ENCODE measurements at places on chromosomes 4 and X.

- no peak for DNase-seq
Observed at GRCh38 chr4:145565328-145565727, 53.9 kb upstream of the MMAA start.

DNA sequence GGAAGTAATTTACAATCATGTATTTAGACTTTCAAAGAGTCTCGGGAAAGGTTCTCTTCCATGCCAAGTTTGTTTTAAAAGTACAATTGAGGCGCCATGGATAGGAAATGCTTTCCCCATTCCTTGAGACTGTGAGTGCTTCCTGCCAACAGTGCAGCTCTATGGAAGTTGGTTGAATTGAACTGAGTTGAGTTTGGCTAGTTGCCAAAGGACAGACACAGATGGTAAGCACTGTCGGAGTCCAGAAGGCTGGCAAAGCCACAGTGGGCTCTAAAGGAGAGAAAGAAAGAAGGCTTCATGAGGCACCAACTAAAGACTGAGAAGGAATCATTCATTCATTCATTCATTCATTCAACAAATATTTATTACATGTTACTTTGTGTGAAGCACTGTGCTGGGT lies 4.3 kb upstream of the KCNE5 start:
- peak; percentile 11 for DNase-seq

GRCh38 chr4:105306820-105307219 lies 160.1 kb downstream of the TET2 start:
- DNase-seq: no peak

- no peak for DNase-seq
Observed at GRCh38 chrX:70527053-70527452, 82.4 kb downstream of the DLG3 start.

DNA sequence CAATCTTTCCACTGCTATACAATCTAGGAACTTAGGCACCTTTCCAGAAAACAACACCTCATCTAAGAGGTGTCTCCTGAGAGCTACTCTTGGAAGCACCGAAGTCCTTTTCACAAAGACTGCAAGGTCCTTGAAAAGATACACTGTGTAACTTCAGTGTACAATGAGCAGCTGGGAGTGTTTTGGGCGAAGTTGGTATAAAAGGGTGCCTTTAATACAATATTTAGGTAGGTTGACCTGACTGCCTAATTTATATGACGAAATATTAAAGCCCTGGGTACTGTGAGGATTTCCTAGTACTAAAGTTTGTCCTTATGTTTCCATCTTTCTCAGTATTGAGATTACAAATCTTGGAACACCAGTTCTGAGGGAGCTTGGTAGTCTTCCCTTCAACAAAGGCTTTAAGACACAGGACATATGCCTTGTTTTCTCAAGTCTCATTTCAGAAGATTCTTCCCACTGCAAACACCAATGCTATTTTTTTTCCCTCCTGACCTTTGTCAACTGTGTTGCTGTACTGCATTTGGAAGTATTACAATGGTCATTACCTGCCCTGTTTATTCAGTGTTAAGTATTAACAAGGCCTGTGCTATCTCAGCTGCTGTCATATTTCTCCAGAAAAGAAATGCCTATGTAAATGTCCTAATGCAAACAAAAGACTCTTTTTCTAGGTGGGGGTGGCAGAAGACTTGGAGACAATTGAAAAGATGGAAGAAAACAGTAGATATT lies 134.2 kb downstream of the MAML3 start:
- no peak for DNase-seq

- peak; percentile 79 for DNase-seq
Observed at GRCh38 chr4:55706541-55706940, 70.4 kb upstream of the NMU start.

GRCh38 chrX:43065978-43066377 lies 288.0 kb upstream of the PPP1R2C start:
- no peak for DNase-seq

- no peak for DNase-seq
Observed at GRCh38 chr4:166823848-166824247, 410.4 kb downstream of the SPOCK3 start.

GRCh38 chr4:158996669-158997074 lies 106.2 kb upstream of the RAPGEF2 start:
- DNase-seq: peak; percentile 99

DNA sequence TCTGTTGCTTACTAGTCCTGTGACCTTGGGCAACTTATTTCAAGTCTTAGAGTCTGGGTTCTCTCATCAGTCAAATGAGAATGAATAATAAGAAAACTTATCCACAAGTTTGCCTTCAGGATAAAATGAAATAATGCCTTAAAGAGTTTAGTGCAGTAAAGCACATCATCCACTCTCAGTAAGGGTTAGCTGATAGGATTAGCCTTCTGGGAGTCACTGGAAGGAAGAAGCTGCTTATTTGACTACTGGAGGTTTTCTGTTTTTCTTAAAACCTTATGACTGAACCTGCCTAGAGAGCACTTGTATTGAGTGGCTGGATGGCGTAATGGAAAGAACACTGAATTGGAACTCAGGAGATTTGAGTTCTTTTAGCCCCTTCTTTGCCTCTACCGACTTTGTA lies 1.8 kb downstream of the RNF128 start:
- DNase-seq: no peak

- no peak for DNase-seq
Observed at GRCh38 chr4:146976145-146976544, 30.5 kb upstream of the TTC29 start.

DNA sequence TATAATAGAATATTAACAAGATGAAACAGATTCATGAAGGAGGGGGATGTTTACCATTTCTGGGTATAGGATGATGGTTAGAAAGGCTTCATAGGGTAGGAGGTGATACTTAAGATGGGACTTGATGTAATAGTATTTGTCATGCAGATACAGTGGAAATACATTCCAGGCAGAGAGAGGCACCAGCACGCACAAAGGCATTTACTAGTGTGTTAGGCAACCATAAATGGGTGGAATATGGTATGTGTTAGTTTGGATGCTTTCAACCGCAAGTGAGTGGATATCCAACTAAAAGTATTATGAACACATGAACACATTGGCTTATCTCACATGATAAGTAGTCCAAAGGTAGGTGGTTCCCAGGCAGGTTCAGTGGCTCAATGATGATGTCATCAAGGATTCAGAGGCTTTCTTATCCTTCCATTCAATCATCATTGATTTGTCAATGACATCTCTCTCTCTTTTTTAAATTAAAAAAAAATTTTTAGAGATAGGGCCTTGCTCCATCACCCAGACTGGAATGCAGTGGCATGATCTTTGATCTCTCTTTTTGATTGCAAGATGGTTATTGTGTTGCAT lies 12.7 kb upstream of the STARD8 start:
- no peak for DNase-seq

DNA sequence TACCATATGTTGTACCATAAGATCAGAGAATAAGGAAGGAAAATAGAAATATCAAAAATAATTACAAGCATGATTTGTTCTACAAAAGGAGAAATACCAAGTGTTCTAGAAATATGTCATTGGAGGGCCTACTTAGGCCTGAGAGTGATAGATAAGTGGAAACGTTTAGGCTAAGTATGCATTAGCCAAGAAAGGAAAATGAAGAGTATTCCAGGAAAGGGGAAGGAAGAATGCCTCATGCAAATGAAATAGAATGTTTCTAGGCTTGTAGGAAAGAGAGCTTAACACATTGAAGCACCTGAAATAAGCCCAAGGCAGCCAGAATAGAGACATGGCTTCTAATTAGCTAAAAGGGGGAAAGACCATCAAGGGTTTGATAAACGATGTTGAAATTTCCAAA lies 595.7 kb upstream of the ATOH1 start:
- no peak for DNase-seq

DNA sequence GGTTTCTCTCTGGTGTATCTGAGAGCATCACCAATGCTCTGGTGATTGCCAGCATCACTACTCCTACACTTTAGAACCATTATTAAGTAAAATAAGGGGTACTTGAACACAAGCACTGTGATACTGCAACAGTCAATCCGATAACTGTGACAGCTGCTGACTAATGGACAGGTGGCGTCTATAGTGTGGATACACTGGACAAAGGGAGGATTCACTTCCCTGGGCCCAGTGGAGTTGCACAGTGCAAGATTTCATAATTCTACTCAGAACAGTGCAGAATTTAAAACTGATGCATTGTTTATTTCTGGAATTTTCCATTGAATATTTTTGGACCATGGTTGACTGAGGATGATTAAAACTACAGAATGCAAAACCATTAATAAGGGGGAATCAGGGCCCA lies 97.8 kb downstream of the SHROOM3 start:
- DNase-seq: no peak

DNA sequence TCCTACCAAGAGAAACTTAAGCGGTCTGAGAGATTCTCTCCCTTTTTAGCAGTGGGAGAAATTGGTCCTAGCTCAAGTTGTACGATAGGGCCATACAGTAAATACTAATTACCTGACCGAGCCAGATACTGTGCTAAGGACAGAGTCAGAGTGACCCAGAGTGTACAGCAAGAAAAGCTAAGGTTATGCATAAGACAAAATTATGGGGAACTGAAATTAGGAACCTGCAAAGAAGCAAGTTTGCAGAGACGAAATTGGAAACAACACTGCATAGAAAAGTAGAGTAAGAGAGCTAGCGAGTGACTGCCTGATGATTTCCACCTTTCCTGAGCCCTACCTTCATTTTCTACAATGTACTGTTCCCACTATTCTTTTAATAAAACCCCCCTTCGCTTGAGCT lies 278.1 kb downstream of the NKX6-1 start:
- DNase-seq: no peak

GRCh38 chrX:27987862-27988646 lies 6.8 kb upstream of the DCAF8L1 start:
- DNase-seq: no peak

DNA sequence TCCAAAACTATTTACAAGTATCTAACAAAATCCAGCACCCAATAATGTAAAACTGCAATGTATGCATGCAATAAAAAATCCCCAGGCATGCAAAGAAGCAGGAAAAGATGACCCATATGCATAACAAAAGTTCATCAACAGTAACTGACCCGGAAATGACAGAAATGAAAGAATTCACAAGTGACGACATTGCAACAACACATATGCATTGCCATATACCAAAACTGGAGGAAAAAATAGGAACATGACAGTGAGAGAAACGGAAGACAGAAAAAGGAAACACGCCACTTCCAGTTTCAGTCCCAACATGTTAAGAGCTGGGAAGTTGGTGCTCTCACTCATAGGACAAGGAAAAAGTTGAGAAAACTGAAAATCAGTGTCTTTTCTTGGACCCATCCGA lies 154.6 kb downstream of the EVC2 start:
- DNase-seq: no peak

DNA sequence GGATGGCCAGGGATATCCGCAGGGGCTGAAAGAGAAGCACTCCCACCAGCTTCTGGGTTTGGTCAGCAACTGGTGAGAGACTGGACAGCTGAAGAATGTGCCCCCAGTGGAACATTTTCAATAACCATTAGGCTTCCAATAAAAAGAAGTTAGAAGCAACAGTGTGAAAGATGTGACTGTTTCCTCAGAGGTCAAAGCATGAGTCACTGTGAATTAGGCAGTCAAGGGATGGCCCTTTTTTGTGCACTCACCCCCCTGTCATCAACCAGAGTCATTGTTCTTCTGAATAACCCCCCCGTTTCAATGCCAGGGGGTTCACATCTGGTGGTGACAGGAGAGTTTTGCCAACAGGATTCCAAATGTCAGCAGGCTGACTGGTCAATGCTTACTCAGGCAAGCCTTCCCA lies 74.6 kb upstream of the SH3RF1 start:
- DNase-seq: peak; percentile 86

DNA sequence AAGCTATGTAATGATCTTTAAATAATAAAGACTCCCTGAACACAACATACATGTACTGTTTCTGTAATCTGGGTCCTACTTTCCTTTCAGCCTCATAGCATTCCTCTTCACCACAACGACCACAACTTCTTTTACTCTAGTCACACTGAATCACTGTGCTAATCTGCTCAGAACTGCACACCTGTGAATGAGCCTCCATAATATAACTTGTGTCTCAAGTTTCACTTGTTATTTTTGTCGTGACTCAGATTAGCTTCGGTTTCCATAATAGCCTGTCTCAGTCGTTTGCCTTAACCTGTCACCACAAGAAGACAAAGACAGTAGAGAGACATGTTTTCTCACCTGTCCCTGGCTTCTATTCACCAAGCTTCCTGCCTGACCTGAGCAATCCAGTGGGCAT lies 61.8 kb downstream of the MAGED1 start:
- DNase-seq: no peak

DNA sequence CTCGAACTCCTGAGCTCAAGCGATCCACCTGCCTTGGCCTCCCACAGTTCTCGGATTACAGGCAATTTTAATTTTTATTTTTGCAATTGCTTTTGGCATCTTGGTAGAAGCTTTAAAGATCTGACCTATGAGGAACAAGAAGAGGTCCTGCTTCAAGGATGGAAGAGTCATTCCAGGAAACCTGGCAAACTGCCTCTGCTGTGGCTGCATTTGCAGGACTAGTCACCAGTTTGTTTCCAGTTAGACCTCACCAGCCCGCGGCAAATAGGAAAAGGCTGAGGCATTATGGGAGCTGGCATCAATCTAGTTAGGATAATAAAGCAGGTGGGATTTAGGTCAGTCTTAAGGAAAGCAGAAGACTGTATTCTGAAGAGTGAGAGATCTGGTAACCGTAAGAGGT lies 51.9 kb upstream of the LAS1L start:
- DNase-seq: peak; percentile 10

GRCh38 chr4:4609622-4610334 lies 67.9 kb upstream of the STX18 start:
- no peak for DNase-seq

- no peak for DNase-seq
Observed at GRCh38 chrX:39268207-39268606, 466.9 kb downstream of the MID1IP1 start.

DNA sequence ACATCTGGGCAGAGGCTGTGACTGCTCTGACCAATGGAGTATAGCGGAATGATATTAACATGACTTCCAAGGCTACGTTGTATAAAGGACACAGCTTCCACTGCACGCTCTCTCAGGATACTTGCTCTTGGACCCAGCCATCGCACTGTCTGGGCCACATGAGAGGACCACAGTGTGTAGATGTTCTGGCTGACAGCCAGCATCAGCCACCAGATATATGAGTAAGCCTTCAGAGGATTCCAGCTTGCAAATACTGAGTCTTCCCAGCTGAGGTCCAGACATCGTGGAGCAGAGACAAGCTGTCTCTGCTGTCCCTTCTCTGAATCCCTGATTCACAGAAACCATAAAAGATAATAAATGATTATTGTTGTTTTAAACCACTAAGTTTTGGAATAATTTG lies 146.8 kb upstream of the USP9X start:
- DNase-seq: peak; percentile 83

DNA sequence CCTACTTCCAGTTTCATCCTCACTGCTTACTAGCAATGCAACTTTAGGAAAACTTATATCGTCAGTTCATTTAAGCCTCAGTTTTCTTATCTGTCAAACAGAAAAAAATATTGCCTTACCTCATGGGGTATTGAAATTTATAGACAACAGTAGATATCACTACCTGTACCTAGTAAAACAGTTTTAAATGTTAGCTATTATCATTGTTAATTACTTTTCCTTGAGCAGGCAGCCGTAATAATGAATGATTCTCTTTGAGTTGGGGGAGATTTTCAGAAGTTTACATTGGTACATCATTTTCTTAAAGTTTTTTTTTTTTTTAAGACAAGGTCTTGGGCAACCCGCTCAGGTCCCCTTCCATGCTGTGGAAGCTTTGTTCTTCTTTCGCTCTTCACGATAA lies 71.7 kb upstream of the BMPR1B start:
- no peak for DNase-seq

- no peak for DNase-seq
Observed at GRCh38 chr4:1136048-1136447, 22.7 kb upstream of the RNF212 start.
